KBM-7 (cell line): ENCODE measurements at places on chromosomes 2 and 18.

- DNase-seq, result no peak
Observed at GRCh38 chr2:20985062-20985461, 58.8 kb downstream of the APOB start.

DNA sequence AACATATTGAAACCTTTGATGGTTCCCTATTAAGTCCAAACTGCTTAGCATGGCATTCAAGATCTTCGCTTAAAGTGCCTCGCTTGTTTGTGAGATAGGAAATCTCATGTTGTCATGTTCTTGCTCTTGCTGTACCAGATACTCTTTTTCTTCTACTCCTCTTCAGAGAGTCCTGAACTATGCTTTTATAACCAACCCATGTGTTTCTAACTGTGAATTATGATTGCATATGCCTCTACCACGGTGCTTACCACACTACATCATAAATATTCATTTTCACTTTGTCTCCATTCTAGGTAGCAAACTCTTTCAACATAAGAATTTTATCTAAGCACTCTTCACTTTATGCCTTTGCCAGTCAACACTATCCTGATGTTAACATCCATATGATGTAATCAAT is 23.6 kb downstream of the STAT4 start:
- no peak for DNase-seq

- no peak for DNase-seq
Observed at GRCh38 chr2:28201671-28202180, 190.9 kb upstream of the FOSL2 start.

DNA sequence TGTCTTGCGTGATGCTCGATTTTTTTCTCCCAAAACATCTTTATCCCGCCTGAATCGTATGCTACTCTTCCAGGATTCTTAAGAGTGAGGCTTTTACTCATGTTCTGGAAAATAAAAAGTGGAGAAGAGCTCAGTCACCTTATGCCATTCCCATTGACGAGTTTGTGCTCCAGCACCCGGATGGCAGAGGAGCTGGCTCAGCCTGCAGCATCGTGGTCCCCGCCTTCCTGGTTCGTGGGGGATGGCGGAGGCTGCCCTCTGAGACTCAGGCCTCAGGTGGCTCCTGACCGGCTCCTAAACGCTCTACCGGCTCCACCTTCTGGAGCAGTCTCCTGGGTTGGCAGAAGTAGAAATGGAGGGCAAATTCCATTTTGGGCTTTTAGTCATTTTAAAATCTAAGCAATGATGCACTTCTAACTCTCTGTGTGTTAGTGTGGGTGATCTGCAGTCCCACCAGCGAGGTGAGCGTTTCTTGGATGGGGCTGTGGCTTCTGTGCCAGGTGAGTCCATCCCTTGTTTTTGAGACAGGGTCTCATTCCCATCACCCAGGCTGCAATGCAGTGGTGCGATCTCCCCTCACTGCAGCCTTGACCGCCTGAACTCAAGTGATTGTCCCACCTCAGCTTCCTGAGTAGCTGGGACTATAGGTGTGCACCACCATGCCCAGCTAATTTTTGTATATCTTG is 27.8 kb downstream of the RTP5 start:
- DNase-seq, result no peak

GRCh38 chr2:188819792-188820191 is 154.4 kb upstream of the COL3A1 start:
- DNase-seq, result no peak

DNA sequence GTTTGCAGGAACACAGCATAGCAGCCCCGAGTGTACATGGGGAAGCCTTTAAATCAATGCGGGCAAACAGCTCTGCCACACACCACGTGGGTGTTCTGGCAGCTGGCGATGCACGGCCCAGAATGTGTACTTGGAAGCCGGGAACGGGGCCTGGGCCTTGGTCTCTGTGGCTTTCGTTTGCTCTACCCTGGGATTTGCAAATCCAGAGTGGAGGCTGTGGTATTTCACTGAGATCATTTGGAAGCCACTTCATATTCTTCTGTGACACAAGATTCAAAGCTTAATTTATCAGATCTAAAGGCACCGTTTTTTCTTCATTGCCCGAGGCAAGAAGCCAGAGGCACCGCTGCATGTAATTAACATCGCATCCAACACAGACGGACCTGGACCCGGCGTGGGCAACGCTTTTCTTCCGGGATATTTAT is 246.3 kb upstream of the MYT1L start:
- DNase-seq, result no peak

DNA sequence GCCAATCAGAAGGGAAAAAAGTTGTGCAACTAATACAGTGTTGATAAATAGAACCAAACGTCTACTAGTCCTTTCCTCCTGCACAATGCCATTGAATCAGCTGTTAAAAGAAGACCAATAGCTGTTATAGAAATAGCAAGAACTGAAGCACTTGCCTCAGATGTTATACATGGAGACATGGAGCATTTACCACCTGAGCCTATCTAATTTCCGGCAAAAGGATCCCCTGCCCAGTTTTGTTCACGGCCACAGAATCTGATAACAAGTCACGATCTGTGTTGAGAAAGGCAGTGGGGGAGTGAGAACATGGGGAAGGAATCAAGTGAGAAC is 285.4 kb downstream of the ZEB2 start:
- no peak for DNase-seq

GRCh38 chr2:158094487-158095092 is 7.1 kb upstream of the UPP2 start:
- no peak for DNase-seq

DNA sequence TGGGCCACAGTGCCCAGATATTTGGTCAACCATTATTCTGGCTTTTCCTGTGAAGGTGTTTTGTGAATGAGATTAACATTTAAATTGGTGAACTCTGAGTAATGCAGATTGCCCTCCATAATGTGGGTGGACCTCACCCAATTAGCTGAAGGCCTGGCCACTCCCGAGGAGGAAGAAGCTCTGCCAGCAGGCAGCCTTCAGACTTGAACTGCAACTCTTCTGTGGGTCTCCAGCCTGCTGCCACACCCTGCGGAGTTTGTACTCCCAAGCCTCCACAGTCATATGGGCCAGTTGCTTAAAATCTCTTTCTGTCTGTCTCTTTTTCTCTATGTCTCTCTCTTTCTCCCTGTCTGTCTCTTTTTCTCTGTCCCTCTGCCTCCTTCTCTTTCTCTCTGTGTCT is 262.7 kb downstream of the MYCN start:
- DNase-seq, result no peak

- DNase-seq, result no peak
Observed at GRCh38 chr2:19169134-19169768, 189.2 kb downstream of the OSR1 start.

DNA sequence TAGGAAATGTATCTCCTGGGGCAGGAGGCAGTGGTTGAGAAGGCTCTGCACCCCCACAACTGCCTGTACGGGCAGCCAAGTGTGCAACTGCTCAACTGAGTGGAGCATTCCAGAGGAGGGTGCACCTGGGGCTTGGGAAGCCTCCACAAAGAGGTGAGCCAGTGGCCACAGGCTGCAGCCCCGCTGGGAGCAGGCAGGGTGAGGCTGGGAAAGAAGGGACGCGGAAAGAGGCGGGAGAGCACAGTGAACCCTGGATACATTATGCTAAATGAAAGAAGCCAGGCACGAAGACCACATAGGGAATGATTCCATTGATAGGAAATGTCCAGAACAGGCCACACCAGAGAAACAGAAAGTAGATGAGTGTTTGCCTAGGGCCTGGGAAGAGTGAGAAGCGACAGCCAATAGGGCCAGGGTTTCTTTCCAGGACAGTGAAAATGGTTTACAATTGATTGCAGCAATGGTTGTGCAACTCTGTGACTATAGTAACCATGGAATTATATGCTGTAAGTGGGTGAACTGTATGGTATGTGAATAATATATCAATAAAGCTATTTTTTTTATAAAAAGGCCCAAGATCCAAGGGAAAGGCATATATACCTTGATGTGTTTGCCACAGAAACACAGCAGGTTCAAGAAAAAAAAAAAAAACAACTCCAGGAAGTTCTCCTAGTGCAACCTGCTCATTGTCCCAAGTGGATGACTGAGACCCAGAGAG is 82.4 kb downstream of the DDX1 start:
- no peak for DNase-seq

GRCh38 chr2:234631646-234632514 is 135.0 kb upstream of the ARL4C start:
- DNase-seq, result no peak

GRCh38 chr2:71460595-71461303 is 7.4 kb downstream of the DYSF start:
- DNase-seq, result peak; percentile 61

- no peak for DNase-seq
Observed at GRCh38 chr2:85888020-85888683, 638 bp downstream of the ST3GAL5 start.

DNA sequence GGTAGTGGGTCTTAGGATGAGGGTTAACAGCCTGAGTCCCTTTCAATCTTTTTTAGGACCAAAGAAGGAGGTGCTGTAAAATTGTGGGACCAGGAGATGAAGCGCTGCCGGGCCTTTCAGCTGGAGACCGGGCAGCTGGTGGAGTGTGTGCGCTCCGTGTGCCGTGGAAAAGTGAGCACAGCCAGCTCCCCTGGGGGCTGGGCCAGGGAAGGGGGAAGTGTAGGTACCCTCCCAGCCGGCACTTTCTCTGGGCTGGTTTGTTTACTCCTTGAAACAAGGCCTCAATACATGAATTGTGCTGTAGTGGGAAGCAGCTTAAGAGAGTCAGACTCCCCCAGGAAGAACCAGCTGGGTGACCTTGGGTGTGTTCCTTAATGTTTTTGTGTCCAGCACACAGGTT is 90.1 kb downstream of the RTN4 start:
- no peak for DNase-seq

GRCh38 chr2:164677733-164678132 is 56.5 kb upstream of the GRB14 start:
- no peak for DNase-seq

GRCh38 chr18:32707147-32707546 is 65.7 kb downstream of the KLHL14 start:
- no peak for DNase-seq

DNA sequence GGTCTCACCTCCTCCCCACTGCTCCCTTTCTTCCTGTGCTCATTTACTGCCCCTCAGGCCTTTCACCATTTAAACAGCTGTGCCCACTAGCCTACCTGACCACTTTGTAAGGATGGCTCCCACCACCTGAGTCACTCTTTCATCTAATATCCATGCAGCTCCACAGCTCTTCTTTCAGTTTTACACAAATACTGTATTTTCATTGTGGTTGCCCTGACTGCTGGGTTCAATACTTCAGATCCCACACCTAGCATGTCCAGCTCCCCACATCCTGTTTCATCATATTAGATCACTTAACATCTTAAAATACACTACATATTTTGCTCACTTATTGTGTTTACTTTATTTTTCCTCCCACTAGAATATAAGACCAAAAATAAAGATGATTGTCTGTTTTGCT is 1110.6 kb downstream of the TSN start:
- no peak for DNase-seq

DNA sequence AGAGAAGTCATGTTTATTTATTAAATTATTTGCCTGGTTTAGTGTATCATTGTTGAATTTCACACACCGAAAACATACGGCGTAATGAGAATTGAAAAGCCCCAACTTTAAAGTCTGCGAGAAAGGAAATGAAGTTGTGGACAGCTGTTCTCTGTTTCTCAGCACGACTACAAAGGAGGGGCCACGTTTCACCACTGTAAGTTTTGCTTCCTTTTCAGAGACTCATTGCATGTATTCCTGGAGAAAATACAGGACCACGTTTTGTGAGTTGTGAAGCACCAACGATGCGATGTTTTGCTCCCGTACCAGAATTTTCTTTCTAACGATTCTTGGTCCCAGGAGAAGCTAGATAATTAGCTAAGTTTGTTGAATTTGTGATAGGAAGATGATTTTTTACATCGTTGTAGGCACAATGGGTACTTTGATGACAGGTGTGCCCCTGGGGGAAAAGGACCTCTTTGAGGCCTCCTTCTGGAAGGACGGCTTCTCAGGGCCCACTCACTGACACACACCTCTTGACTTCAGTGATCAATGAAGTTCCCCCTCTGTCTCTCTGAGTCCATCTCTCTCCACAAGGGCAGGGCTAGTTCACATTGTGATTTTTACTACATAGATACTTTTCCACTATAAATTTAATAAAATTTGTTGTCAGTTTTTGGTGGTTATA is 23.7 kb upstream of the ACKR3 start:
- DNase-seq, result no peak

- DNase-seq, result no peak
Observed at GRCh38 chr2:1975060-1975459, 230.7 kb upstream of the PXDN start.

DNA sequence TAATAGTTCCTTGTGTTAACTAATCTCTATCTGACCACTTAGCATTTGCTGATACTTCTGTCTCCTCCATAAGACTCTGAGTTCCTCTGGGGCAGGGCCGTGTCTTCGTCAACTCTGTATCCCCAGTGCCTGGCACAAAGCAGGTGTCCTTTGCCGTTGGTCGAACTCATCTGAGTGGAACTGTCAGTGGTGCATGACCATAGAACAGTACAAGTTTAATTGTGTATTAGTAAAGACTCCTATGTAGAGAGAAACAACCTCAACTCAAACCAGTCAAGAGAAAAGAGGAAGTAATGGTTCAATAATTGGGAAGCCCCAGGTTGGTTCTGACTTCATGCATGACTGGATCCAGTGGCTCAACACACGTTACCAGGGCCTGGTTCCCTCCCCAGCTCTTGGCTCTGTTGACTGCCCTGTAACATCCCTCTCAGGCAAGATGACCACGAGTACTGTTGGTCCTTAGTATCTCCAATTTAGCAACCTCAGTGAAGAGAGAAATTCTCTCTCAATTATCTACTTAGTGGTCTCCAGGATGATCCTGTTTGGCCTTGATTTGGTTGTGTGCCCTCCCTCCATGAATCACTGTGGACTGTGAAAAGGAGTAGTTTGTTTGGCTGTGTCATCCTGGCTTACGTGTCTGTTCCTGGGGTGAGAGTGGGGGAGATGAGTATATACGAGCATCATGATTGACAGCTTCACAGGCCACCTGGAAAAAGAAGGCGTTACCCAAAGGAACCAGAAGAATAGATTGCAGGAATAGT is 58.5 kb upstream of the MSH6 start:
- peak; percentile 94 for DNase-seq

DNA sequence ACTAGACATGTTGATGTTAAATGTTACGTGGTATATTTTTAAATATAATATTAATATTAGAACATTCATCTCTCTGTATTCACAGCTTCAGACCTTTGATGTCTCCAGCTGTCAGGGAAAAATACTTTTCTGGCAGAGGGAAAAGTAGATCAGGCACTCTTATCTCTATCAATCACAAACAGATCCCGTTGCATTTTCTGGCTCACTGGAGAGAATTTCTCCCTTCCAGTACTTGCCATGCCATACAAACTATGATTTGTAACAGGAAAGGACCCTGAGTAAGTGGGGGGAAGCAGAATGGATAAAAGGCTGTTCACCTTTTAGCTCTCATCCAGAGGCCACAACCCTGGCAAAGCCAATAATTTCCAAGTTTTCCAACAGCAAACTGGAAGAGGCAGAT is 158.0 kb downstream of the TCF4 start:
- no peak for DNase-seq

GRCh38 chr2:218568190-218569037 is at the start of the genes CNOT9 and USP37:
TSS of gene CNOT9 (plus strand) at chr2:218568839. CDS start at chr2:218568955, 116 bp downstream.
TSS of gene USP37 (minus strand) at chr2:218568351. CDS start at chr2:218558653, 9,698 bp downstream.
- DNase-seq, result peak; percentile 98

DNA sequence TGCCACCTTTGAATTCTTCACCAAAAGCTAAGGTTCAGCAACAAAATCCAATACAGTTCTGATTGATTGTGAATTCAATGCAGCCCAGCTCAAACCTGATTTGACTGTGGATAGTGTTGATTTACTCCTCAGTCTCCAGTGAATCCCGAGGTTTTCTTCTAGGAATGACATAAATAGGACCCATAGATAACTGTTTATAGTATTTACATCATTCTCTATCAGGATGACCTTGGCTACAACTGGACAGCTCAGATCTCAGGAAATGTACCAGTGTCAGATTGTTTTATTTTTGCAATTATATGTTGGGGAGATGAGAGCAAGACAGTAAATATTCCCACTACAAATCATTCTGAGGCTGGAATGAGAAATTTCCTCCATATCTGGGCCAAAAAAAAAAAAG is 21.2 kb downstream of the RBM43 start:
- DNase-seq, result no peak
